ENCODE measurements at places on chromosomes 7 and 10.

DNA sequence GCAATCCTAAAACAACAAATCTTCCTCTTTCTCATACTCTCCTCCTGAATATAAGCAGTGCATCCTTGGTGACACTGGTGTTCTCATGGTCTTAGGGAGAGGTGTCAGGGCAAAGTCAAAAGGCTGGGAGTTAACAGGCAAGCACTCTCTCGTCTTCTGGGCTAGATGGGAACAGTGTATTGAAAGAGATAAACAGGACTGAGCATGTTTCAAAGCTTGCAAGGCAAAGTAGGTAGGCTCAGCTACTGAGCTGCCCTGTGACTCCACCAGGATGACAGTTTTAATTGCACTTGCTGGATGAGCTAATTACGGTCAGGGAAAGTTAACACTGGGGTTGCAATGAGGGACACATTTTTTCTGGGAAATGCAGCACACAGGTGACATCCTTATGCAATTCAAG is 554.9 kb upstream of the NRP1 start:
- DNase-seq: no peak

- DNase-seq: no peak
Observed at GRCh38 chr10:116287906-116288501, 15.0 kb upstream of the GFRA1 start.

DNA sequence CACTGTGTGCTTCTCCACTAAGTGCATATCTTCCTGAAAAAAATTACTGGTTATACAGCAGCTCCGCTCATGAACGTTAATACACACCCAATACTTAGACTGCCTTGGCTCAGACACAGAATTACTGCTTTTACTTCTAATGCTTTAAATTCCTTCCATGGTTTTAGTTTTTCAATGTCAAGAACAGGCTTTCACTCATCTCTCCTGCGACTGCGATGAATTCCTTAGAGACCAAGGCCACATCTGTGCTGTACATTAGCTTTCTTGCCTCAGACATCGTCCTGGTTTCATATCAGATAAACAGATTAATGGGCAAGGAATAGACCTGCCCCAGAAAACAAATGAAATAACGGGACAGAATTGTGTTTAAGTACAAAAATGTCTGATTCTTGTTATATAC is 120.2 kb downstream of the CYP26A1 start:
- no peak for DNase-seq

DNA sequence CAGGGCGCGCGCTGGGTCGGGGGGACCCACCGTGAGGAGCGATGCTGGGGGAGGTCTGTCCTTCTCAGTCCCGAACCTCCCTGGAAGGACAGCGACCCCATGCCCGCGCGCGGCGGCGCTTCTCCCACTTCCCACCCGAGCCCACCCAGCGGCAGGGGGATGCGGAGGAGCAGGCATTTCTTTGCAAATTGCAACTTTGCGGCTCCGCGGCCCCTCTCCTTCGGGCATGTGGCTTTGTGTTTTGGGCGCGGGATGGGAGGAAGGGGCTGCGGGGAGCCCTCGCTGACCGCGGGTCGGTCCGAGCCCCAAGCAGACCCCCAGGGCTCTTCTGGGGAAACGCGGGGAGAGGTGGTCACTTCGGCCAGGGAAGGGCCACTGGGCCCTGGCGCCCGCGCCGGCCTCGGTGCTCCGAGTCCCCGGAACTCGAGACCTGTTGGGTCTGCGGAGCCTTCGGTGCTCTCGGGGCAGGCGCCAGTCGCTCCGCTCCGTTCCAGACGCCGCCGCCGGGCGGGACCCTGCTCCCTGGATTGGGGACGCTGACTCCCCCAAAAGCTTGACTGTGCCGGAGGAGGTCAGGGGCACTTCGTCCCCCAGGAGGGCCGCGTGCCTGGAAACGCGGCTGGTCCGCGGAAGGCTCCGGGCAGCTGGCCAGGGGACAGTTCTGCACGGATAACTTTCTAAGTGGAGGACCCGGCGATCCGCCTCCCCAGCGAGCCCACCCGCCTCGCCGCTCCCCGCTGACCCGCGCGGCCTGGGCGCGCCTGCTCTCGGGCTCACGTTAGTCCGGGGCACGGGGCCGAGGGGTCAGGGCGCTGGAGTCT is 164.2 kb upstream of the DPP6 start:
- no peak for DNase-seq

DNA sequence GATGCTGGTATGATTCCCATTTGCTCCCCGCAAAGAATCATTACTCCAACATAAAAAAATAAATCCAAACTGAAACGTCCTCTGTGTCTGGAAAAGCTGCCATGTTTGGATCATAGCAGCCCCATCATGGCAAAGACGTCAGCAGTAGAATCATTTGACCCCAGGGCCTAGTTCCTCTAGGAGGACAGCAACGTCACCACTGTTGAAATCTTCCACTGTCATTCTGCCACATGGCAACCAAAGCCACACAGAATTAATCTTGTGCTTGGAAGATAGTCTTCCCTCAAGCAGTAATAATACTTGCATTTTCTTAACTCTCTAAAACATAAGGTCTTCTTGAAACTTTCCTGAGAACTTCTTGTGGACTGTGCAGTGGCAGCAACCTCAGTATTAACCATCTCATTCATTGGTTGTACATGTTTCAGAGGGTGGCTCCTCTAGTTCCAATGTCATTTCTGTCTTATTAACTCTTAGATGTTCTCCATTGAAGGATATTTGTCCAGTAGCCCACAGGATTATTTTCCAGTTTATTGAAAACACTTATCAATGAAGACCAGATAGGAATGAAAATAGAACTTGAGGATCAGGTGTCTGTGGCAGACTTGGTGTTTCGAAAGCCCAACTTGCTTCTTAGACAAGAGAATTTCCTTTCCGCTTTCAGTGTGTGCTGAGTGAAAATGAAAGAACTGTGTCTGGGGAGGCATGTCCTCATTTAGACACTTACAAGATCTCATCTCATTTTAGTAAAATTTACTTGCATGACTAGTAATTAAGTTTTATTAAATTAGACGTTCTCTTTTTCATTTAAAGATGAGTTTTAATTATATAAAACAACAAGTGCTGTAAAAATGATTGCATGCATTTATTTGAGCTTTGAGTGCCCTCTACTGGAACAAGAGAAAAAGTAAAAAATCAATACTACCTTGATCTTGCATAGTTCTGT is 28.9 kb upstream of the INHBA start:
- no peak for DNase-seq

DNA sequence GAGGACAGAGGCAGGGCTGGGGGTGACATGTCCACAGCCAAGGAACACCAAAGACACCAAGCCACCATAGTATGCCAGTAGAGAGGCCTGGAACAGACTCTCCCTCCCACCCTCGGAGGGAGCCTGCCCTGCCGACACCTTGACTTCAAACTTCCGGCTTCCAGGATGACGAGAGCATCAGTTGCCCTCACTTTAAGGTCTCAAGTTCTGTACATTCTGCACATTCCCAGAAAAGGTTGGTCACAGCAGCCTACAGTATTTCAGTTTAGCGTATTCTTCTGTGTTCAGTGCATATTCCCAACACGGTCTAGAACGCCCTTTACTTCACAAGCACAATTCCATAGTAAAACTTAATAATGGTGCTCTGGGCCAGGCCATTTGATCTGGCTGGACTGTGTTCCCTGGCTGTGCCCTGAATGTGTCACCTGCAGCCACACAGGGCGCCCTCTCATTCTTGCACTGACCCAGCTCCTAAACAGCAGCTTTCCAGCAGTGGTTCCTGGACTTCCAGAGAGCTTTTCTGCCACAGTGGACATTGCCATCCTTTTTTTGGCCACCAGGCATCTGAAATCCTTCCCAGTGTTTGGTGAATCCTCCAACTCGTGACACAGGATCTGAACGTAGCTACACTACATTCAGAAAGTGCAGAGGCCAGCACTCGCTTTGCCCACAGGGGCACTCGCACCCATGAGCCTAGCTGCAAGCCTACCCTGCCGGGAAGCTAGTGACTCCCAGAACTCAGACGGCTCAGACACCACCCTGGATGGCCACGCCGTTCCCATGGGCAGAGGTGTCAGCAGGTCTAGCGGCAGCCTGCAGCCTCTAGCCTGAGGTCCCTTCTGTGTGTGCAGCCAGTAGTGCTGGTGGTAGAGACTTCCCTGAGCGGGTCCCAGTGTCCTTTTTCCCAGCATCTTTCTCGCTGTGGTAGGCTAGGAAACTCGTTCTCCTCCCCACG is 36.4 kb upstream of the INSIG1 start:
- no peak for DNase-seq

DNA sequence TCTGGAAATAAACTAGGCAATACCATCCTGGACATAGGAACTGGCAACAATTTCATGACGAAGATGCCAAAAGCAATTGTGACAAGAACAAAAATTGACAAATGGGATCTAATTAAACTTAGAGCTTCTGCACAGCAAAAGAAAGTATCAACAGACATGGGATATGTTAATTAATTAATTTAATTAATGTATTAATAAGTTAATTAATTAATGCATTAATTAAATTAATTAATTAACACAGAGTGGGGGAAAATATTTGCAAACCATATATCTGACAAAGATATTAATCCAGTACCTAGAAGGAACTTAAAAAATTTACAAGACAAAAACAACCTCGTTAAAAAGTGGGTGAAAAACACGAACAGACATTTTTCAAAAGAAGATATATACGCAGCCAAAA is 83.6 kb downstream of the GCC1 start:
- DNase-seq: no peak

DNA sequence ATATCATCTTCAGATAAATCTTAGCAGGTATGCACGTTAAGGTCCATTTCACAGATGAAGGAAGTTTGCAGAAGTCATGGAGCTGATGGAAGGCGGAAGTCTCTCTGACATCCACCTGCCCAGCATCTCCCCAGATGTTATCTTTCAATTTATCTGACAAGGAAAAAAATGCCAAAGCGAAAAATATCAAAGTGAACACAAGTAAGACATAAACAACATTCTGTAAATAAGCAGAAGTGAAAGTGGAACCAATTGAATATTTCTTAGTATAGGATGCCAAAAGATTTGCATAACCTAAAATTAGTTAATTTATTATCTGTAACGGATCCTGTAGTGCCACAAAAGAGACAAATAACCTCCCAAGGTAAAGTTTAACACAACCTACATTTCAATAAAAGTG is 73.6 kb upstream of the NEBL start:
- no peak for DNase-seq

GRCh38 chr7:29563590-29564495 is at the start of gene PRR15:
TSS of gene PRR15 (plus strand) at chr7:29563835. CDS start at chr7:29566330, 2,495 bp downstream.
- DNase-seq: no peak

- no peak for DNase-seq
Observed at GRCh38 chr10:70811881-70812280, 3.9 kb upstream of the SGPL1 start.

DNA sequence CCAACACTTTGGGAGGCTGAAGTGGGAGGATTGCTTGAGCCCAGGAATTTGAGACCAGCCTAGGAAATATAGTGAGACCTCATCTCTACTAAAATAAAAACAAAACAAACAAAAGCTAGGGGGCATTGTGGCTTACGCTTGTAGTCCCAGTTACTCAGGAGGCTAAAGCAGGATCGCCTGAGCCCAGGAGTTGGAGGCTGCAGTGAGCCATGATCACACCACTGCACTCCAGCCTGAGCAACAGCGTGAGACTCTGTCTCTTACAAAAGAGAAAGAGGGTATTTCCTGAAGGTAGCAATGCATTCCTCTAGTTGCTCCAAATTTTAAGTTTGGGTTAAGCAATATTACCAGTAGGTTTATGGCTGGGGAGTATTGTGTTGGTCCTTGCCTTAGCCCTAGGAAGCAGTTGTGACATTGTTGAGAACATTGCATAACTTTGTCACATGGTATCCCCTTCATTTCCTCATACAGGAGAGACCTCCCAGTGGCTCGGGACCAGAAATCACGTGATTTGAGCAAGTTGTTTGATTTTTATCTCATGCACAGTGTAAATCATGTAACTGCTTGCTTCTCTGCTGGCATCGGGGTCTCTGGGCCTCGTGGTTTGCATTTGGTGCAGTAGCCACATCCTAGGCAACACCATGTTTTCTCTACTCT is 23.3 kb upstream of the SMARCD3 start:
- no peak for DNase-seq

DNA sequence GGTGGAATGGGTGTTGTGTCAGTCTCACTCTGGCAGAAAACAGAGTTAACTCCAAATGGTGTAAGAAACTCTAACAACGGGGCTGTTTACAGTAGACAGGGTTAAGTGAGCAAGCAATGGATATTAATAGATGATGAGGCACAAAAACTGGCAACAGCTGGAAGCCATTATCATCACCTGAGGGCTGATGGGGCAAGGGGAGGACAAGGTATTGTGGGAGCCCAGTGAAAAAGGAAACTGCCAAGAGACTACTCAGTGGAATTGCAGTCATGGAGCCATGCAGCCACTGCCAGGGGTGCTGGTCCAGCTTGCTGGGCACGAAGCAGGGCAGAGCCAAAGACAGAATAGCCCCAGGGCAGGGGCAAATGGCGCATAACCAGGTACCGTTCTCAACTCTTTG is 260.7 kb downstream of the BICC1 start:
- no peak for DNase-seq

GRCh38 chr10:70622981-70623844 is 20.7 kb upstream of the PRF1 start:
- DNase-seq: no peak

- DNase-seq: no peak
Observed at GRCh38 chr10:31399631-31400030, 80.6 kb downstream of the ZEB1 start.

- no peak for DNase-seq
Observed at GRCh38 chr7:48175019-48175418, 3.8 kb downstream of the ABCA13 start.

DNA sequence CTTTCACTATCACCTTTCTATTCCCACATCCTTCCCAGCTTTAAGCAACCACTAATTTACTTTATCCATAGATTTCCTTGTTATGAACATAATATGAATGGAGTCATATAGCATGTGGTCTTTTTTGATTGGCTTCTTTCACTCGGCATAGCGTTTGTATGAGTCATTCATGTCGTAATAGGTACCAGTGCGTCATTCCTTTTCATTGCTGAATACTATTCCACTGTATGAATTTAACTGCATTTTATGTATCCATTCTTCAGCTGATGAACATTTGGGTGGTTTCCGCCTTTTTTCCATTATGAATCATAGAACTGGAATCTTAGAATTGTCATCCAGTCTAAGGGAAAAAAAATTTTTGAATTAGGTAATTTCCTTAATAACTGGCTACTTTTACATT is 411.3 kb upstream of the AUTS2 start:
- no peak for DNase-seq

All from activated CD4-positive, CD25-positive, alpha-beta regulatory T cell treated with anti-CD3 and anti-CD28 coated beads, Interleukin-2, amount 50 U/mL, for 16 hours (primary cell).